ENCODE measurements at places on chromosomes 11 and 22.

GRCh38 chr11:131723088-131723487, 352.7 kb downstream of the NTM start:
- peak; percentile 39 for DNase-seq

DNA sequence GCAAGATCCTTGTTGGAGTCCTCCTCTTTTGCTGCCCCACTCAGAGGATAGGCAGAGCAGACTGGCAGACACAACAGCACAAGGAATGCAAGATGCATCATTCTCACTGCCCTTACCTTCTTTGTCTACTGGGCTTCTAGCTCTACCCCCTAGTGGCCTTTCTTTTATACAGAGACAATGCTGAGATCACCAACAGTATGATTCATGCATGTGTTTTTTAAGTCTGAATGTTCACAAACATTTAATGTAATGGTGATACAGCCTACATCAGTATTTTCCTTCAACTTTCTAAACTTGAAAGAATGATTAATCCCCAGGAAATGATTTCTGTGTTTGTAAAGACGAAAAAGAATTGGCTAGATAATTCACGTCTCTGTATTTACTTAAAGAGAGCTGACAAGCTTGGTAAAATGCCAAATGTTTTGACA, at the start of gene MMP10:
TSS of gene MMP10 (minus strand) at position 138 of the 428 bp plus-strand sequence. CDS start at position 101, 37 bp downstream.
- no peak for DNase-seq

DNA sequence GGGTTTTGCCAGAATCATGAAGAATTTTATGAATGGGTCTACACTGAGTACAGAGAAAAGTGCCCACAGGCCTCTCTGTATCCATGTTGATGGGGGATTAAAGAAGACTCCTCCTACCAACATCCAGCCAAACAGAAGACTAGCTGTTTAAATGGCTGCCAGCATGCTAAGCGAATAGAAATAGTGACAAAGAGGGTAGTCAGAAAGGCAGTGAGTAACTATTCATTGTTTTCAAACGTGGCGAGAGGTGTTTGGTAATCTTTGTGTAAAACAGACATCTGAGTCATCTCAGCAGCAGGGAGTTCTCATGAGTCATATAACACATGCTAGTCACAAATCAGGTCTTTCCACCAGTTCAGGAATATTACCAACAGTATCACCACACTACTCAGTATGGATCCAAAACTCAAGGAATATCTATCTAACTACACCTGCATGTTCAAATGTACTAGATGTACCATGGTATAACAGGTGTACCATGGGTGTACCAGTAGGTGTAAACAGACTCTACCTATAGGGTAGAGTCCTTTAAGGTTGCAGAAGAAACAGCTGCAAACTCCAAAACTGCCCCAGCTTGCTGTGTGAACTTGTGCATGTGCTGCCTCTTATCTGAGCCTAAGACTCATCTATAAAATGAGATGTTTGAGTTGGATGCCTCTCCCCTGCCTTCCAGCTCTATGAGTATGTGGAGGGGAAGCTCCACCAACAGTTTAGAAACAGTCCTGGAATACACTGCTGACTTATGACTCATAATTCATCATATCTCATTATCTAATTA, 82.0 kb downstream of the SLC1A2 start:
- DNase-seq = no peak

DNA sequence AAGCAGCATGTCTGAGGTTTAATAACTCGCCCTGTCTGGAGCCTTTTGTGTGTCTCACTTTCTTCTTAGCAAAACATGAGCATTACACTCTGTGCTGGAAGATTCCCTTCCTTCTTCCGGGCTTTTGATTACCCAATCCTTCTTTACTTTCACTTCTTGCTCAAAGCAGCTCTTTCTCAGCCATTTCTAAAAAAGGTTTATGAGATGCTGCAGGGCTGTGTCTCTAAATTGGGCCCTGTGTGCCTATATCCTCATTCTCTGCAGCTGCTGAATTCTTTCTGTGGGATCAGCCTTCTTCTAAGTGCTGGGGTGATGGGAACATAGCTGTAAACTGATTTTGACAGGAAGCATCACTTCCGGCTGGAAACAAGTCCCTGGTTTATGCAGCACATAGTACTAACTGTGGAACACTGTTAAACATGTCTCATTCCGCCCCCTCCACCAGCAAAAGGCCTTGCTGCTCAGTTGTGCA, 71.8 kb downstream of the PIWIL4 start:
- peak; percentile 89 for DNase-seq

GRCh38 chr11:105673089-105673488, 63.2 kb downstream of the GRIA4 start:
- DNase-seq = no peak

Measured in esophagus muscularis mucosa (tissue), 4 donors.